ENCODE measurements at places on chromosomes 2 and 18.

DNA sequence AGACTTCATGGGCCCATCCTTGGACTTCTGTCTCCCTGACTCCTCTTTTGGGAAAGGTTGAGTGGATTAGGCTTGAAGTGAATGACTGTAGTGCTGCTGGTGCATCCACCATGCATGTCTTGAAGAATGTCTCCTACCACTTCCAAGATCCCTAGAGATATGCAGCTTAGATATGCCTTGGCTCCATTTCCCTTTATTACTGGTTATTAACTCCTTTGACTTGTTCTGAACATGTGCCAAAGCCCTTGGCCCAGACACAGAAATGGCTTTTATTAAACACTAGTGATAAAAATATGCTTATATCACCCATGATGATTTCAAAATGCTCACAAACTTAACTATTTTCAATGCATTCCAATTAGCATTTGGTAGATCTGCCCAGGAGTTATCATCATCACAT, 90.0 kb upstream of the SLC14A2 start:
- no peak for DNase-seq

GRCh38 chr2:70403267-70404053, 101.6 kb upstream of the FAM136A start:
- DNase-seq = no peak

GRCh38 chr2:225288986-225289385, 110.5 kb upstream of the NYAP2 start:
- DNase-seq = no peak

- no peak for DNase-seq
Measured at GRCh38 chr2:64904413-64905329, 84.5 kb upstream of the SLC1A4 start.

DNA sequence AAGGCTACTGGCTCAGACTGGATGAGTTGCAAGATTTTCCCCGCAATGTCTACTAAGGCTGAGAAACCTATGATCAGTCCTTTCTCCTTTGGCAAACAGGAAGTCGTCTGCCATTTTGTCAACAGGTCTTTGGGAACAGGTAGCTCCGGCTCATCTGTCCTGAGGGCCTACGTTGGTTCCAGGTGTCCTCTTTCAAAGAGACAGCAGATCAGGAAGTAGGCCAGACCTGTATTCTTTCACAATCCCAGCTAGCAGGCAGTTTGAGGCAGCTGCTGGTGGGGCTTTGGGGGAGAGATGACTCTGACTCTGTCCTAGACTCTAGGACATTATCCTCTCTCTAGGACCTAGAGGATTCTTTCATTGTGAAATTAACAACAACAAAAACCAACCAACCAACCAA, 98.6 kb downstream of the ACTR2 start:
- no peak for DNase-seq

- peak; percentile 60 for DNase-seq
Measured at GRCh38 chr2:38765149-38765548, 12.9 kb upstream of the GEMIN6 start.

GRCh38 chr2:12923907-12924610, 207.3 kb downstream of the TRIB2 start:
- DNase-seq = peak; percentile 66

GRCh38 chr18:24678626-24679025, 218.2 kb downstream of the HRH4 start:
- no peak for DNase-seq

- DNase-seq = no peak
Measured at GRCh38 chr2:30923623-30924022, 116.4 kb upstream of the CAPN13 start.

- DNase-seq = no peak
Measured at GRCh38 chr2:176544991-176545956, 276.0 kb downstream of the MTX2 start.

- no peak for DNase-seq
Measured at GRCh38 chr2:214839464-214839863, 30.0 kb upstream of the BARD1 start.

DNA sequence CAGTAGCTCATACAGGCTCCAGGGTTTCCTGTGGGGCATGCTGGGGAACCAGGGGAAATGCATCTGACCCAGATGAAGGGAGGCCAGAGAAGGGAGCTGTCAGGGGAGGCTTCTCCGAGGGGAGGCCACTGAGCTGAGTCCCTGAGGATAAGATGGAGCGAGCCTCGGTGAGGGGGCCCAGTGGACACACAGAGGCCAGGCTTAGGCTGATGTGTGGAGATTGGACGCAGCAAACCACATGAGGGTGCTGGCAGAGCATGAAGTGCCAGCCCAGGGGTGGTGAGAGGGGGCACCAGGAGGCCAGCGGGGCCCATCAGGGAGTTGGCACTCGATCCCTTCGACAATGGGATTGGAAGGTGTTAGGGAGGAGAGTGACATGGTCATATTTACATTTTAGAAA, 235.0 kb downstream of the KLHL29 start:
- no peak for DNase-seq

GRCh38 chr2:75680402-75680801, 30.3 kb downstream of the GCFC2 start:
- no peak for DNase-seq

GRCh38 chr2:71500426-71501079, 47.2 kb downstream of the DYSF start:
- peak; percentile 67 for DNase-seq

DNA sequence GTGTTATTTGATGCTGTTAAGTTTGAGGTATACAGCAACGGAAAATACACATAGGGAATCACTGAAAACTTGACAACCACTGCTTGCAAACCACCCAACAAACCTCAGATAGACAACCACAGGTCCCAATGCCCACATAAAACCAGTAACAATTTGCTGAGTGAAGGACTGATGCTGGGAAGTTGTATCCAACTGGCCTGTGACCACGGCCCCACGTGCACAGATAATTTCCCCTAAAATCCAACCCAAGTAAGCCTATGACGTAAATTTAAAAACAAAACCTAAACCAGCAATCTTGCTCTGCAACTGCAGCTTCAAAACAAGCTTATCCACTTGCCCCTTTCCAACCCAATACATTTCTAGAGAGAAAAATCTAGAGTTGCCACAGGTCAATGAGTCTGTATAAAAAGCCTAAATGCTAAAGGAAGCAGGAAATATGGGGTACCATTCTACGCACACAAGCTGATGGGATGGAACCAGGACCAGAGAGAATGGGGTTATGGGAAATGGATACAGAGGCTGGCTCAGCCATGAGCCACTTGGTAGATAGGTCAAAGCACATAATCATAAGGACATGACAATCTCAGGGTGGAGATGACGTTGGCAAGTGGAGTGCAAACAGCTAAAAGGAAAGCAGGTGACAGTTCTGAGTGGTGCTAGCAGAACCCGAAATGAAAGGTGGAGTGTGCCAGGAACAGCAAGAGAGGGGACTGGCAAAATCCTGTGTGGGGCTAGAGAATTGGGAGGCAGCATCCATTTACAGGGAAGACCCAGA, 27.8 kb upstream of the CREB1 start:
- no peak for DNase-seq

Measured in cardiac fibroblast (primary cell).